ENCODE measurements at places on chromosomes 7 and 10.

GRCh38 chr10:115918812-115919211 is 354.2 kb downstream of the GFRA1 start:
- DNase-seq: no peak

DNA sequence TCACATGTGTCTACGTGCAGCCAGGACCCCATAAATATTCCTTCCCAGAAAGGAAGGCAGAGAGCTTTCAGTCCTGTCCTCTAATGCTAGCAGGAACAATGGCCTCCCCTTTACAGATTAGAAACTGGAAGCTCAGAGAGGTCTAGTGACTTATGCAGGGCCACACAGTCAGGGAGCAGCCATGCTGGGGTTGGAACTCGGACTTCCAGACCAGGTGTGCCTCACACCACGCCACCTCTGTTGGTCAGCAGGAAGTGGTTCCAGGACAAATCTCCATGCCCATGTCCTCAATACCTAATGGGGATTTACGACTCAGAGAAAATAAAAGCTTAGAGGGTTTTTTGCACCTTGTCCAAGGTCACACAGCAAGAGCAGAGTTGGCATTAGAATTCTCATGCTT is 378.9 kb downstream of the RPS24 start:
- no peak for DNase-seq

GRCh38 chr10:102713814-102714620 is at the start of gene ARL3:
TSS of gene ARL3 (minus strand) at chr10:102714397. CDS start at chr10:102714275, 122 bp downstream.
- DNase-seq: peak; percentile 98

GRCh38 chr7:143360788-143361551 is 1.5 kb downstream of the FAM131B start:
- DNase-seq: peak; percentile 70

DNA sequence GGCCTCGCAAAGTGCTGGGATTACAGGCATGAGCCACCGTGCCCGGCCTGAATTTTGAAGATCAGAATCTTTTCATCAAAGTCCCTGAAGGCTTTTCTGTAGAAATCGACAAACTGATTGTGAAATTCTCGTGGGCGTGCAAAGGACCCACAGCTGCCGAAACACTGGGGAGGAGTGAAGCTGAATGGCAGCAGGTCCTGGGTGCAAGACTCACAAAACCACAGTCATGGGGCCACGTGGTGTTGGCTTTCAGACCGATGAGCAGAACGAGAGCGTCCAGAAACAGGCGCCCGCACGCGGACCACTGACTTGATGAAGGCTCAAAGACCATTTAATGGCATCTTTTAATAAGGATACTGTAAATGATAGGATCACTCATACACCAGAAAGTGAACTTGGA is 24.7 kb upstream of the PRKAR1B start:
- no peak for DNase-seq

DNA sequence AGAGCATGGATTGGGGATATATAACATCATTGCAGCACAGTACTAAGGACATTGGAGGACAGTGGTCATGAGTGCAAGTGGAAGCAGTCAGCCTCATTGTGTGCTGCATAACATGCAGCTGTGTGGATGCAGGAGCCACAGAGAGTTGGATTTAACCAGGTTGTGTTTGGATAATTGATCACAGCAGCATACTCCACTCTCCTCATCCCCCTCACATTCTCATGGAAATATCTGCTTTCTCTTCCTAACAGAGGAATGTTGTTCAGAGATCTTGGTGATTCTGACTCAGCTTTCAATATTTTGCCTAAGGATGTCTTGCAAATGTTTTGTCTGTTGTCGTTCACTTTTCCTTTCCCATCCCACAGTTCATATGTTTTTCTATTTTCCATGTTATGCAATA is 31.8 kb upstream of the LSM8 start:
- DNase-seq: no peak

All from pons (tissue), 1 donor.